SW480 (cell line): ENCODE measurements at places on chromosomes 4 and X.

DNA sequence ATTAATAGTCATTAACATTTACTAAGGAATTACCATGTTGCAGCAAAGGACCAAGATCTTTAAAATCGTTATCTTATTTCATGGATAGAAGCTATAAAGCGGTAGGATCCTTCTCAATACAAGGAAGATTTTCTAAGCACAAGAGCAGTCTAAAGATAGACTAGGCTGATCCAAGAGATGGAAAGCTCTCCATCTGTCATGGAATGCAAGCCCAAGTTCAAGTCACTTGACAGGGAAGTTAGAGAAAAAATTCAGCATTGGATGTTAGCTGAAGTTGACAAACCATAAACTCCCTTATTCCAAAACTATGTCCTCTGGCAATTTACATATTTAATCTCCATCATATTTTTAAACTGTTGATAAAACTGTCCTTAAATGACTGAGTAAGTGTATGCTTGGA lies 177.7 kb downstream of the LDB2 start:
- no peak for DNase-seq

DNA sequence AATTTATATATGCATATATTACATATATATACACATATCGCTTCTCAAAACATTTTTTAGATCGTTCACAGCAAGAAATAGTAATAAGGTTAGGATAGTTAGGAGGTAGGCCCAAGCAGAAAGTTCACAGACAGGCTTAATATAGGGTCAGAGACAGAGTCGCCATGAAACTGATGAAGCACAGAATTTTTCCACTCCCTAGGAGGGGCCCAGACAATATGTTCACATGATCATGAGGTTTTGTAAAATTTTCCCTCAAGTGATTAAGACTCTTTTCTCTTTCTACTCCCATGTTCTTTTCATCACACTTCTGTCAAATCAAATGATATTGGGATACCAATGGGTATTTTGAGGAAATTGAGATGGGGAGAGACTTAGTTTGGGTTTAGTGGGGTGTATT lies 5.2 kb upstream of the ENAM start:
- no peak for DNase-seq

GRCh38 chr4:121686255-121686654 lies 10.5 kb downstream of the ANXA5 start:
- no peak for DNase-seq

DNA sequence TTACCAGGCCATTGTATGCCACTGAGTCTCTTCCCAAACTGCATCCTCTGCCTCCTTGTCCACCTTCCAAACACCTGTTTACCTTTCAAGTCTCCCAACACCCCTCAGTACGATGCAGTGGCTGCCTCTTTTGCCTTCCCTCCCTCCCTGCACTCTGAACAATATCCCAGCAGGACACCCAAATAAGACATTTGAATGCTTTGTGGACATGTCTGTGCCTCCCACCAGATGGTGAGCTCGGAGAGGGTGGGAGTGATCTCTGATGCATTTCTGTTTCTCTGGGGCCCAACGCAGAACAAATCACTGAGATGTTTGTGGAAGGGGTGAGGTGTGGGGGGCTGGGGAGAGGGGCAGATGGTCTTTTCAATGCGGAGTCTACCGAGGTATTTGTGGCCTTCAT lies 33.4 kb downstream of the PJA1 start:
- no peak for DNase-seq

DNA sequence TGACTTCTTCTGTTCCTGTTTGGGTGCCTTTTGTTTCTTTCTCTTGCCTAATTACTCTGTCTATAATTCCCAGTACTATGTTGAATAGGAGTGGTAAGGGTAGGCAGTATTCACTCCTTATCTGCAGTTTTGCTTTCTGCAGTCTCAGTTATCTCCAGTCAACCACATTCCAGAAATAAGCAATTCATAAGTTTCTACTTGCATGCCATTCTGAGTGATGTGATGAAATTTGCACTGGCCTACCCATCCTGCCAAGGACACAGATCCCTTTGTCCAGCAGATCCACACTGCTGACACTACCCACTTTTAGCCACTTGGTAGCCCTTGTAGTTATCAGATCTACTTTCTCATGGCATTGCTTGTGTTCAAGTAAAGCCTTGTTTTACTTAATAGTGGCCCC lies 971.6 kb upstream of the INTU start:
- no peak for DNase-seq

DNA sequence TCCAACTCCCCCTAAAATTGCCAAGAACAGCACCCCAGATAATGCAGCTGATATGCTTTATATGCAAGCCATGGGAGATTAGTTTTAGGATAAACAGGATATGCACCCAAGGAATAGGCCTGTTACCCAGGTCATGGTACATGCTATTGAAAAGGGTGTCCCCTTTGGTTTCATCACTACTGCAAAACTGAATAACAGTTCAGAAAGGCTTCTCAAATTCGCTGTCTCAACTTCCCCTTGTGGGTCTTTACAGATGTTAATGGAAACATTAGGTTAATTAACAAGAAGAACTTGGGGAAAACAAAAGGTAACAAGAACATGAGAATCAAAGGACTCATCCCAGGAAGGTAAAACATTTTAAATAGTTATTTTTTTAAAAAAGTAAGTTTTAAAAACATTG lies 318.7 kb downstream of the PRR32 start:
- no peak for DNase-seq

GRCh38 chr4:57125996-57126395 lies 15.8 kb upstream of the IGFBP7 start:
- DNase-seq, result no peak

DNA sequence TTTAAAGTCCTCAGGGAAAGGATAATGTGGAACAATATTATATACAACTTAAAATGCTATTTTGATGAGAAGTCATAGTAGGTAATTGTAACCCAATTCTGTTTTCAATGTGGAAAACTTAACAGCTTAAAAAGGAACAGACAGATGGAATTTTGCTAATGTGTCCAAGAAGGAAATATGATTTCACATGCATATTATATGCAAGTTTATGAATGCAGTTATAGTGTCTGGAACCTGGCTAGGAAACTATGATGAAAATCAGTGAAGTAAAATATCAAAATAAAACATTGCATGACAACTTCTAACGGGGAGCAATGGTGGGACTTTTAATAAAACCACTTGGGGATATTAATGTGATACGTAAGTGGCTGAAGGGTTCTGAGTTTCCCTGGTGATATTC lies 152.6 kb upstream of the HAND2 start:
- DNase-seq, result no peak

GRCh38 chr4:141921293-141921692 lies 284.9 kb downstream of the IL15 start:
- DNase-seq, result no peak

DNA sequence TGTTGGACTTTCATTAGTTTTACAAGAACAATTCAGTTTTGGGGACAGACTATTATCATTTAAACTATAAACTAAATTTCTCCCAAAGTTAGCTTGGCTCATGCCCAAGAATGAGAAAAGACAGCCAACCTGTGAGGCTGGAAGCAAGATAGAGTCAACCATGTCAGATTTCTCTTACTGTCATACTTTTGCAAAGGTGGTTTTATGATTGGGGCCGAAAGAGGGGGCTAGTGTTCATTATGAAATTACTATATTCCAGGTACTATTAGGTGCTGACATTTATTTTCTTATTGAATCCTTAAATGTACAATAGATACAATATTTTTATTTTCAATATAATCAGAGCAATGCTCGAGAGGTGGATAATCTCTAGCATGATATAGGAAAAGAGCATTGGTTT lies 30.6 kb downstream of the HERC6 start:
- DNase-seq, result no peak

- no peak for DNase-seq
Measured at GRCh38 chr4:106582103-106582502, 213.5 kb upstream of the GIMD1 start.

GRCh38 chrX:84467898-84468297 lies 34.4 kb downstream of the HDX start:
- DNase-seq, result no peak

DNA sequence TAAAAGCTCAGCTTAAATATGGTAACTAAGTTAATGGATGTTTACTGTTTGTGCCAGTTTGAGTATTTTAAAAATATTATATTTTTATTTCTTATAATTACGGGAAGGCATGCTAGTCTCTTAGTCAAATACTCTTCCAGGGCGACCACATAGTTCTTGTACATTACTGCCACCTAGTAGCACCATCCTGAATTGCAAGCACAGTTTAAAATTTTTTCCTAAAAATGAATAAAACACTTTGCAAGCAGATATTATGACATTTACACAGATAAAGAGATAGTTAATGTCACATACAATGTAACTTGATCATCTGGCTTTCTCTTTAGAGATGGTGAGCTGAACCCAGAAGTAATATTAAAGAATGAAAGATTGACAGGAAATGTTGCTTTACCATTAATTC lies 11.5 kb downstream of the NDP start:
- DNase-seq, result no peak

- no peak for DNase-seq
Measured at GRCh38 chr4:180642732-180643131, 1600.5 kb upstream of the TENM3 start.

GRCh38 chr4:134375775-134376174 lies 174.2 kb upstream of the PABPC4L start:
- DNase-seq, result no peak

DNA sequence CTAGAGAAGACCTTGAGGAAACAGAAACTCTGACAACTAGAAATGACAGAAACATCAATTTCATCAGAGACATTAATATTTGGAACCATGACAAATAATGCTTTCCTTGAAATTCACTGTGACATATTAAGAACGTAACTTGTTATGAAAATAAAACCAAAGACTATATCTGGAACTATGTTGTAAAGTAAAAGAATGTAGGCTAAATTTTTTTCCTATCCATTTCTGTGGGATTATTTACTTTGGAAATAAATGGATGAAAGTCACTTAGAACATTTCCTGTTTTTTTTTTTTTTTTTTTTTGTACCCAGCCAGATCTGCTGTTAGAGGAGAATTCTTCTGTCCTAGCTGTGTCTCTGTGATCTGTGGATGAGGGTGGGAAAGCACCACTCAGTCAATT lies 255.9 kb downstream of the SPRY1 start:
- no peak for DNase-seq

DNA sequence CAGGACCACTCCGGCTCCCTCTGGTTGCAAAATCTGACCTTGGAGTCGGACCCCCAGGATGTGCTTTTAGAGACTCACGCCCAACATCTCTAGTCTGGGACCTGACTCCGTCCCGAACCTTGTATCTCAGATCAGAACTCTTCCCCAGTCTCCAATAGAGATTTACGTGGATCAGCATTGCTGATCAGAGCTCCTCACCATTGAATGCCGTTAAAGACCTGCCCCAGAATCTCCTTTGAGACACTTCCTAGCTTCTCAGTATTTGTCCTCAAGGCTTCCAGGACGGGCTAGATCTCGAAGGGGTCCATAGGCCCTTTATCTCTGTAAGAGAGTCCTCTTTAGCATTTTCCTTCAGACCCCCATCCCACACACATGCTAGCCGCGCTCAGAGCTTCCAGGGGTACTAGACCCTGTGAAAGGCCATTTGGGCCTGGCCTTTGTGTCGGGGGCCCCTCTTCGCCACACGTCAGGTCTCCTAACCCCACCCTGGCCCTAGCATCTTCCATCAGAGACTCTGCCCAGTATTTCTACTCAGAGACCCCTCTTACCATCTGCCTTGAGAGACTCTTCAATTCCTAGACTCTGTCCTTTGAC lies 662 bp downstream of the UBA1 start:
- DNase-seq, result no peak

- DNase-seq, result no peak
Measured at GRCh38 chrX:78313526-78313925, 13.9 kb downstream of the CYSLTR1 start.

- no peak for DNase-seq
Measured at GRCh38 chr4:21198683-21199082, 498.4 kb downstream of the PACRGL start.

DNA sequence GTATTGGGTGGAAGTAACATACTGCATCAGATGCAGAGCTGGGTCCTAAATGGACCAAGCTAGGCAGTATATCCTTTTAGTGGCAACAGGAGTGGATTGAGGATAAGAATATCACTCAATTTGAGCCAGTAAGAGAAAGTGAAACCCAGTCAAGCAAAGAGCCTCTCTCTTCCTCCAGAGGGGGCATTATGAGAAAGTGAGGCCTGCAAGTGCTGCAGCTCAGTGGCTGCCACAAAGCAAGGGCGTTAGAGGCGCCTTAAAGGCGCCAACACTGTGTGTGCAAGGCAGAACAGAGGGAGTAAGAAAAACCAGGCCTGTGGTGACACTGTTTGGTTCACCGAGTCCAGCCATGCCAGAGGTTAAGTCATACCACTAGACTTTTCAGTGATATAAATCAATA lies 17.5 kb downstream of the STX18 start:
- no peak for DNase-seq

DNA sequence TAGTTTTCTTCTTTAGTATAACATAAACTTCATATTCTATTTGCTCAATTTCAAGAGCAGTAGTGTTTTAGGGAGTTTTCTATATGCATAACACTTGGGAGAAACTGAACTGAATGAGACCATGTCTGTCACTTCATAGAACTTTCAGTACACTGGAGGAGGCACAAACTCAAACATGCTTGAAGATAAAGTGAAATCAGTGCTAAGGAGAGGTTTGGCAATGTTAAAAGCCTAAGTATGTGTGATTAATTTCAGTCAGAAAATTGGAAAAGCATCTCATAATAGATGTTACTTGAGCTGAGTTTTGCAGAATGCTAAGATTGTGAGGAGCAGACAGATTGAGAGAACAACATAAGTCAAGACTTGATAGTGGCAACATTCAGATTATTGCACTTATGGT lies 411.2 kb upstream of the HS3ST1 start:
- no peak for DNase-seq

DNA sequence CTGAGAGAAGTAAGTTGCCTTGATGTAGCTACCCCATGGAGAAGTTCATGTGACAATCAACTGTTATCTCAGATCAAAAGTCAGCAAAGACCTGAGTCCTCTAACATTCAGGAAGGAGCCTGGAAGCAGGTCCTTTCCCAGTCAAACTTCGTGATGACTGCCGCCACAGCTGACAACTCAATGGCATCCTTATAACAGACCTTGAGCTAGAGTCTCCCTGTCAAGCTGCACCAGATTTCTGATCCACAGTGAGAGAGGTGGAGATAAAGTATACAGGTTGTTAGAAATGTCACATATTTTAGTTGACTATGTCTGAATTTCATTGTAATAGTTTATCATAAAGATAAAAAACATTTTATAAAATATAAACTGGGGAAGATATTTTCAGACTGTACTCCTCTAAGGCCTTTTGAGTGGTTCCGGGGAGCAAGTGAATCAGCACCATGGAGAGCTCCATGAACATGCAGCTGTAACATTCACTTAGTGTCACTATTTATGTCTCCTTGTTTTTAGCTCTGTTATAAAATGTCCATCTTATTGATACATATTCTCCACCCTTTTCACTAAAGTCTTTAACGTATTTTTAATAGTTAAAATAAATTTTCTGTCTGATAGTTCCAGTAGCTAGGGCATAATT lies 1653.5 kb upstream of the AGA start:
- no peak for DNase-seq

- DNase-seq, result no peak
Measured at GRCh38 chrX:29487214-29487613, 728.1 kb upstream of the MAGEB2 start.
